ENCODE measurements at places on chromosomes 11 and 22. TPM values are rescaled to one million over a fixed set of nuclear protein-coding genes. Genes with fewer than 3 reads are reported as not detected.

MOGAT2 gene
- total RNA-seq, result not detected

LDHAL6A gene
- not detected for total RNA-seq

SCUBE2 gene
- 1.3 TPM for total RNA-seq

NECTIN1 gene
- total RNA-seq, result 86.8 TPM

GPR137 gene
- 14.3 TPM for total RNA-seq

TNNT3 gene
- not detected for total RNA-seq

EMID1 gene
- not detected for total RNA-seq

ROM1 gene
- 1.7 TPM for total RNA-seq

LRRN4CL gene
- 0.08 TPM for total RNA-seq

SHANK3 gene
- 5.2 TPM for total RNA-seq

ISX gene
- total RNA-seq, result not detected

ART1 gene
- total RNA-seq, result not detected

VPREB1 gene
- not detected for total RNA-seq

FGF3 gene
- total RNA-seq, result not detected

OR8A1 gene
- total RNA-seq, result not detected
